ENCODE measurements at places on chromosomes 4 and X. TPM values are rescaled to one million over a fixed set of nuclear protein-coding genes. Genes with fewer than 3 reads are reported as not detected.

Gene BTK
- not detected for total RNA-seq

Gene EVC2
- total RNA-seq: 13.7 TPM

Gene HTN3
- total RNA-seq: not detected

Gene ARMCX6
- 19.7 TPM for total RNA-seq

Gene GC
- not detected for total RNA-seq

Gene ENOX2
- 9.6 TPM for total RNA-seq

Gene SRPX2
- 160 TPM for total RNA-seq

Gene IL2
- total RNA-seq: not detected

Gene ALB
- total RNA-seq: not detected

Gene FHL1
- 76.8 TPM for total RNA-seq

Gene VSIG1
- not detected for total RNA-seq

Gene KLHL4
- 2.7 TPM for total RNA-seq

Measured in cardiac ventricle fibroblast (primary cell).